ENCODE measurements at places on chromosomes 4 and X. TPM values are rescaled to one million over a fixed set of nuclear protein-coding genes. Genes with fewer than 3 reads are reported as not detected.

DNA sequence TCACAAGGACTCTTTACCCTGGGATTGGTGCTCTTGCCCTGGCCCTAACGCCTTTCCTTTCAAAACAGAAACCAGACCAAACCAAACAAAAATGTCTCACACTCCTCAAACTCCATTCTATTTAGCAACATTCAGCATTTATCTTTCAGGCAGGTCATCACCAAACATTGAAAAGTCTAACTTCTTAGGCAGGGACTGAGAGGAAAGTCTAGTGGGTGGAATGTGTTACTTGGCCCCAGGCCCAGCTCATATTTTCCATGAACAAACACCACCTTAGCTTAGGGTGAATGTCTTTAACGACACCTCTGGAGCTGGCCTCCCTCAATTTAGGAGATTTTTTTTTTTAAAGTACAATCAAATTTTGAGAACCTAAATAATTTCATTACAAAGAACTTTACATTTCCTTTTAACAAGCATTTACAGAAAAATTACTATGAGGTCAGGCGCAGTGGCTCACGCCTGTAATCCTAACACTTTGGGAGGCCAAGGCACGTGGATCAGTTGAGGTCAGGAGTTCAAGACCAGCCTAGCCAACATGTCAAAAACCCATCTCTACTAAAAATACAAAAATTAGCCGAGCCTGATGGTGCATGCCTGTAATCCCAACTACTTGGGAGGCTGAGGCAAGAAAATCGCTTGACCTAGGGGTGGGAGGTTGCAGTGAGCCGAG, 10.2 kb upstream of the N4BP2 start:
- peak; percentile 70 for DNase-seq
- no peaks in the 10 kb centered on the region for H3K36me3 ChIP-seq
- no peak overlapping the region for H3K4me3 ChIP-seq

TRIM60 gene
- not detected for total RNA-seq

FAM114A1 gene
- total RNA-seq = 117 TPM

PLXNA3 gene
- 15.7 TPM for total RNA-seq

FAM47C gene
- not detected for total RNA-seq

DNA sequence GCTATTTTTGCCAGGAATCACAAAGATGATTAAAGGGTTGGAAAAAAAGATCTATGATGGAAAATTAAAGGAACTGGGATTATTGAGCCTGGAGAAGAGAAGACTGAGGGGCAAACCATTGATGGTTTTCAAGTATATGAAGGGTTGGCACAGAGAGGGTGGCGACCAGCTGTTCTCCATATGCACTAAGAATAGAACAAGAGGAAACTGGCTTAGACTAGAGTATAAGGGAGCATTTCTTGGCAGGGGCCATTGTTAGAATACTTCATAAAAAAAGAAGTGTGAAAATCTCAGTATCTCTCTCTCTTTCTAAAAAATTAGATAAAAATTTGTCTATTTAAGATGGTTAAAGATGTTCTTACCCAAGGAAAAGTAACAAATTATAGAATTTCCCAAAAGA, 75.1 kb downstream of the NPNT start:
- no peak for DNase-seq
- no peaks in the 10 kb centered on the region for H3K27me3 ChIP-seq
- H3K27ac ChIP-seq = no peak overlapping the region
- no peak overlapping the region for H3K4me3 ChIP-seq
- no peaks in the 10 kb centered on the region for H3K4me1 ChIP-seq

GRCh38 chrX:7996414-7996813, 69.2 kb upstream of the PNPLA4 start:
- H3K4me3 ChIP-seq = no peak overlapping the region
- no peak for DNase-seq
- no peaks in the 10 kb centered on the region for H3K27me3 ChIP-seq
- no peaks in the 10 kb centered on the region for H3K36me3 ChIP-seq
- no peak overlapping the region for H3K27ac ChIP-seq
- H3K4me1 ChIP-seq = no peaks in the 10 kb centered on the region

DNA sequence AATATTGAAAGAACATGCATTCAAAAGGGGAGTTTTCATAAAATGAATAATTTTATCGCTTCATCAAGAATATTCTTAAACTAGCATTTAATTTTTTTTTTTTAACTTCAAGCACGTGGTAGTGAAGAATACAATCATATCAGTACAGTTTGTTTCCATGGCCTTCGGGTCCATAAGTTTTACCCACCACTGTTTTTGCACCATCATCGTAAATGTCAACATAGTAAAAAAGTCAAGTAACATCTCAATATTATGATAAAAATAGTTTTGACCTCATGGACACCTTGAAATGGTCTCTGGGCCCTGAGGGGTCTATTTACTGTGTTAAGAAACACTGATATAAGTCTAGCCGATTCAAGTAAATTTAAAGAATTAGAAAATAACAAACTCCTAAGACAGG, 80.2 kb downstream of the ANKRD17 start:
- no peaks in the 10 kb centered on the region for H3K27me3 ChIP-seq
- no peaks in the 10 kb centered on the region for H3K36me3 ChIP-seq
- no peak for DNase-seq
- H3K4me3 ChIP-seq = no peak overlapping the region
- no peaks in the 10 kb centered on the region for H3K4me1 ChIP-seq

GASK1B gene
- 20.2 TPM for total RNA-seq

GRCh38 chr4:26052663-26053541, 138.9 kb downstream of the SMIM20 start:
- no peak overlapping the region for H3K4me3 ChIP-seq
- no peak for DNase-seq
- H3K36me3 ChIP-seq = no peaks in the 10 kb centered on the region
- H3K27me3 ChIP-seq = no peaks in the 10 kb centered on the region
- no peak overlapping the region for H3K27ac ChIP-seq

PNMA6E gene
- total RNA-seq = not detected

TRIML2 gene
- not detected for total RNA-seq

TRPC5OS gene
- total RNA-seq = not detected

PAGE4 gene
- total RNA-seq = 31.5 TPM

- DNase-seq = no peak
- no peak overlapping the region for H3K4me3 ChIP-seq
Measured at GRCh38 chrX:110444996-110445395, 86.3 kb downstream of the RTL9 start.

FHIP1A gene
- 22.1 TPM for total RNA-seq

DNA sequence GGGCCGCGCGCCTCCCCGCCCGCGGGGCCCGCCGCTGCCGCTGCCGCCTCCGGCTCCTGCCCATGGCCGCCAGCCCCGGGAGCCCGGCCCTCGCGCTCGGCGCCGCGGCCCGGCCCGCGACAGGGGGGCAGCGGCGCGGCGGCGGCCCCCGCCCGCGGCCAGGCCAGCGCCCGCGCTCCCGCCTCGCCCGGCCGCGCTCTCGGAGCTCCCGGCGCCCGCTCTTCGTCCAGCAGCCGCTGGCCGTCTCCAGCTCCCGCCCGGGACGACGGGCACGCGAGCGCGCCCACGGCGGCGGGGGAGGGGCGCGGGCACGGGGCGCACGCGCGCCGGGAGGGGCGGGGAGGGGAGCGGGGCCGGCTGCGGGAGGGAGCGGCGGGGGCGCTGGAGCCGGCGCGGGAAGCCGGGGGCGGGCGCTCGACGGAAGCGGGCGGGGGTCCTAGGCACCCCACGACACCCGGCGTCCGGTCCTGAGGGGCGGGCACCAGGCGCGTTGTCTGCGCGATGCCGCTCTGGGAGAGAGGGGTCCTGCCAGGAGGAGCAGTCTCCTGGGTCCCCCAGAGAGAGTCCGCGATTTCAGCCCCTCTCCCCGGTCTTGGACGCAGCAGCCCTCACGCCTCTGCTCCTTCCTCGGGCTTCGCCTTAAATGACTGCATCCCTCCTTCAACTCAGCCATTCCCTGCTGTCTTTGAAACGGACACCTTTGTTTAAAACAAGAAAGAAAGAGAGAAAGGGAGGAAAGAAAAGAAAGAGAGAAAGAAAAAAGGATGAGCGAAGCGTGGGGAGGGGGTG, 490 bp upstream of the PDZD4 start:
- H3K4me1 ChIP-seq = no peaks in the 10 kb centered on the region
- DNase-seq = no peak
- no peak overlapping the region for H3K27ac ChIP-seq
- H3K36me3 ChIP-seq = no peaks in the 10 kb centered on the region
- H3K27me3 ChIP-seq = no peaks in the 10 kb centered on the region

DNA sequence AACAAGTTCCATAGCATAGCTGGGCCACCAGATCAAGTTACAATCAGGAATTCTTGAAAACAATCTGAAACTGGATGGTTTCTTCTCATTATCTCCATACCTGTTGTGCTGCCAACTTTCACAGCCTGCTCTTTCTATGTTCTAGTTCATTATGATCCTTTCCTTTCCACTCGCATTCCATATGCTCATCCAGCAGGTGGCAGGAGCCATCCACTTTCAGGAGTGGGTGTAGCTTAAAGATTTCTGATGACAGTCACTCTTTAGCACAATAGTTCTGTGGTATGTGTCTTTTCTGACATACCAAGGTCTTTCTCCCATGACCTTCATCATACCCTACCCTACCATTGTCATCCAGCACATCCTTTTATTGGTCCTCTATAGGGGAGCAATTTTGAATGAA, 46.4 kb downstream of the PAGE2 start:
- no peaks in the 10 kb centered on the region for H3K4me1 ChIP-seq
- H3K36me3 ChIP-seq = no peaks in the 10 kb centered on the region
- H3K4me3 ChIP-seq = no peak overlapping the region
- H3K27ac ChIP-seq = no peak overlapping the region

- peaks cover 14% of the 10 kb centered on the region for H3K4me1 ChIP-seq
- no peaks in the 10 kb centered on the region for H3K27me3 ChIP-seq
- H3K36me3 ChIP-seq = no peaks in the 10 kb centered on the region
- H3K4me3 ChIP-seq = peak overlapping the region; percentile 97
Measured at GRCh38 chr4:931194-931959, 739 bp downstream of the GAK start.

DNA sequence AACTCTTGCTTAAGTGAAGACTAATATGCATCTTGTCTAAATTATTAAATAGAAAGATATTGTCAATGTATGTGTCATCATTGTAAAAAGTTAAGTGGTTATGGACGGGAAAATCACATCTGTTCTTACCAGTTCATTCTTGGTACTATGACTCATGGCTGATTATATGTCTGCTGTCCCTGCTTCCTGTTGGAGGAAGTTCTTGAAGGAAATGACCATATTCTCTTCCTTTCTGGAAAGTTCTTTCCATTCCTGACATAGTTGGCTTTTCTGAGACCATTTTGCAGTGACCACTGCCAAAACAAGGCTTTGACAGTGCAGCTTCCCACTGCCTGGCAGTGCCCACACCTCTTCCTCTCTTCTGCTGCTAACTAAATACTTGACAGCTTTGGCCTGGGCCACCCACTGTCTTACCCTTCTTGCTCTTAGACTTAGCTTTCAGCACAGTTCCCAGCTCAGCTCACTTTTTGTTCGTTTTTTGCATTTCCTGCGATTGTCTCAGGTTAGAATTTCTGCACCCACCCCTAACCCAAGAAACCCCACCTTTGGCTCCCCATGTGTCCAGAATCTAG, 13.2 kb upstream of the CLDN24 start:
- no peaks in the 10 kb centered on the region for H3K27me3 ChIP-seq
- H3K4me1 ChIP-seq = no peaks in the 10 kb centered on the region
- no peak overlapping the region for H3K4me3 ChIP-seq
- H3K36me3 ChIP-seq = no peaks in the 10 kb centered on the region

- H3K4me3 ChIP-seq = no peak overlapping the region
- DNase-seq = no peak
- no peaks in the 10 kb centered on the region for H3K36me3 ChIP-seq
- H3K27ac ChIP-seq = no peak overlapping the region
- H3K27me3 ChIP-seq = no peaks in the 10 kb centered on the region
- H3K4me1 ChIP-seq = no peaks in the 10 kb centered on the region
Measured at GRCh38 chr4:163587867-163588266, 93.4 kb downstream of the TMA16 start.

DNA sequence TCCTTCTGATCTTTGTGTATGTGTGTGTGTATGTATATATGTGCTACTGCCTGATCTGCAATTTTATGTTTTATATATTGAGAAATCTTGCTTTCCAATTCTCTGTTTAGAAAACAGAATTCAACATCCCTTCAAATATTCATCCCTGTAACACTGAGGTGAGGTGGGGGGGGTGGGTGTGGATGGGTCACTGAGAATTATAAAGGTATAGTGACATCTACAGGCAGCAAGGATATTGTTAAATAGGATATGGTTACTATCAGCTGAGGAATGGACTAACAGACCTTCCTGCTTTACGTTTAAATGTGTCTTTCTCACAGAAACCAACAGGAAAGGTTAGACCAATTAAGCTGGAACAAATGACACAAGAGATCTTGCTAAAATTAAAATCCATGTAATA, 19.0 kb upstream of the MAGEB2 start:
- H3K27me3 ChIP-seq = no peaks in the 10 kb centered on the region
- no peaks in the 10 kb centered on the region for H3K4me1 ChIP-seq
- no peak overlapping the region for H3K4me3 ChIP-seq
- no peaks in the 10 kb centered on the region for H3K36me3 ChIP-seq
- no peak for DNase-seq
- H3K27ac ChIP-seq = no peak overlapping the region

ABCG2 gene
- total RNA-seq = 15.3 TPM

ARHGAP6 gene
- 72.6 TPM for total RNA-seq

PTCHD1 gene
- 1.6 TPM for total RNA-seq

- H3K27ac ChIP-seq = no peak overlapping the region
- no peaks in the 10 kb centered on the region for H3K27me3 ChIP-seq
- no peaks in the 10 kb centered on the region for H3K36me3 ChIP-seq
- no peak for DNase-seq
Measured at GRCh38 chrX:68534691-68535090, 35.8 kb downstream of the YIPF6 start.

SH2D1A gene
- total RNA-seq = not detected

DNA sequence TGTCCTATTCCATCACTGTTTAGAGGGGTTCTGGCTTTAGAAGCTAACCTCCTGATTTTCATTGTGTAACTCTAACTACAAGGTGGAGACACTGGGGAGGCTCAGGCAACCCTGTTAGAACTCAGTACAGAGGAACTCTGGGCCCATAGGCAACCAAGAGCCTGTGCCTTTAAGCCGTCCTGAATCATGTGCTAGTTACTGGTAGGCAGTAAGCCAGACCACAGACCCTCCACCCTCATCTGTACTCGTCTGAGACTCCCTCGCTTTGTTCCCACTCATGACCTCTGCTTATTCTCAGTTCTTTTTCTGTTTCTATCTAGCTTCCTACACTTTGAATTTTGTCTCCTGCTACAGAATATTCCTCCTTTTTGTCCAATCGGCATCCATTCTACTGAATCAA, 31.4 kb downstream of the TBC1D1 start:
- H3K36me3 ChIP-seq = no peaks in the 10 kb centered on the region
- DNase-seq = no peak
- H3K27me3 ChIP-seq = no peaks in the 10 kb centered on the region
- no peaks in the 10 kb centered on the region for H3K4me1 ChIP-seq
- H3K4me3 ChIP-seq = no peak overlapping the region

SPP1 gene
- total RNA-seq = 6.4 TPM

EMCN gene
- 15.3 TPM for total RNA-seq

CFAP99 gene
- 0.18 TPM for total RNA-seq

UGT2B15 gene
- not detected for total RNA-seq

DNA sequence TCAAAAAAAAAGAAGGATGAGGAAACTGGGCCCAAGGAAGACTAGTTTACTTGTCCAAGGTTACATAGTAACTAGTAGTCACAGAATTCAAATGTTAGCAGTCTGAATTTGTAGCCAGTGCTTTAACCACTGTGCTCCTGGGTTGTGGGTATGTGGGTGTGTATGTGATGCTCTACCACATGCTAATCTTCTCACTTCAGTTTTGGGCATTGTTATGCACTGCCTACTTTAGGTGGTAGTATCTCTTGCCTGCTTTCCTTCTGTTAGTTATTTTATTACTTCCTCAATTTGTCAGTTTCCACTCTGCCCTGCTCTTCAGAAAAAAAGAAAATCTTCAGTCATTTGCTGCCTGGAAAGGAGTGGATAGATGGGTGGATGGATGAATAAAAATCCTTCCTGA, 219.2 kb downstream of the RPA4 start:
- no peak overlapping the region for H3K4me3 ChIP-seq
- no peak for DNase-seq
- H3K4me1 ChIP-seq = no peaks in the 10 kb centered on the region
- H3K27ac ChIP-seq = no peak overlapping the region
- no peaks in the 10 kb centered on the region for H3K27me3 ChIP-seq

NSG1 gene
- total RNA-seq = 88.8 TPM
